ENCODE measurements at places on chromosomes 3 and 15.

- DNase-seq, result no peak
These were observed 648.3 kb upstream of the CFAP20DC start for GRCh38 chr3:59698091-59698490.

- no peak for DNase-seq
These were observed 47.9 kb upstream of the CCDC80 start for GRCh38 chr3:112688819-112689218.

- no peak for DNase-seq
These were observed 42.3 kb upstream of the KLHL25 start for GRCh38 chr15:85837011-85837433.

DNA sequence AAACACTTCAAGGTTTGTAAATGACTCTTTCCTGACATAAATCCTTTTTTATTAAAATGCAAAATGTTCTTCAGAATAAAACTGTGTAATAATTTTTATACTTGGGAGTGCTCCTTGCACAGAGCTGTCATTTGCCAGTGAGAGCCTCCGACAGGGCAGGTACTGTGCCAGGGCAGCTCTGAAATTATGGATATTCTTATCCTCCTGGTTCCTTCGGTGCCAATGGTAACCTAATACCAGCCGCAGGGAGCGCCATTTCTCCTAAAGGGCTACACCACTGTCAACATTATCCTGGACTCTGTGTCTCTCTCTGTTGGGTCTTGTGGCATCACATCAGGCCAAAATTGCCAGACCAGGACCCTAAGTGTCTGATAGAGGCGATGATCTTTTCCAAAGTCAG lies 33.0 kb downstream of the CHDH start:
- no peak for DNase-seq

GRCh38 chr3:123318374-123318773 lies 116.6 kb downstream of the SEC22A start:
- DNase-seq, result no peak

All from activated naive CD4-positive, alpha-beta T cell (primary cell).